NCI-H1417 treated with DMSO at 0.1 percent for 48 hours (cell line): ENCODE measurements at places on chromosomes 4 and X.

DNA sequence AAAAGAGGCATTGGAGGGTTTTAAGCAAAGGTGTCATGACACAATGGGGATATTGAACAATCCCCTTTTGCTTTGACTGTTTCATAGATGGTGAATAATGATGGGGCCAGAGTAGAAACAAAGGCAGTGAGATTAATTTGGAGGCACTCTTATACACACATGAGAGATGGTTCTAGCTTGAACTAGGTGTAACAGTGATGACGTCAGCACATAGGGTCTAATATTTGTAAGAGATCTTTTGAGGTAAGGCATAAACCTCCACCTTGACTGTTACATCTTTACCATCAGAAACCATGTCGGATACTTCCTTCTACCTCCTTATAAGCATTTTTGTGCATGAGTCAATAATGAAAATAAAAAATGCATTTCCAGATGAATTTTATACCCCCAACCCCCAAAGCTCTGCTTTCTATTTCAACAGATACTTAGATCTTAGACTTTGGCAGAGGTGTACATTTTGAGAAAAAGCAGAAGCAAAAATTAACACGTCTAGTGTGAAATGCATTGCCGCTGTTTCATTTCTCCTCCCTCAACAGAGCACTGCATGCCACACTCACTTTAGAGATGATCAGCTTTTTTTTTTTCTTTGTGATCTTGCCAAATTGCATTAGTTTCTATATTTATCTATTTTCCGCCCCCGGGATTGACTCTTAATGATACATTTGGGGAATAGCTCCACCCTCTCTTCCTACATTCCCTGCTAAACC lies 87.2 kb downstream of the HS3ST1 start:
- DNase-seq = no peak

GRCh38 chrX:15864629-15865028 lies 10.0 kb upstream of the AP1S2 start:
- no peak for DNase-seq

DNA sequence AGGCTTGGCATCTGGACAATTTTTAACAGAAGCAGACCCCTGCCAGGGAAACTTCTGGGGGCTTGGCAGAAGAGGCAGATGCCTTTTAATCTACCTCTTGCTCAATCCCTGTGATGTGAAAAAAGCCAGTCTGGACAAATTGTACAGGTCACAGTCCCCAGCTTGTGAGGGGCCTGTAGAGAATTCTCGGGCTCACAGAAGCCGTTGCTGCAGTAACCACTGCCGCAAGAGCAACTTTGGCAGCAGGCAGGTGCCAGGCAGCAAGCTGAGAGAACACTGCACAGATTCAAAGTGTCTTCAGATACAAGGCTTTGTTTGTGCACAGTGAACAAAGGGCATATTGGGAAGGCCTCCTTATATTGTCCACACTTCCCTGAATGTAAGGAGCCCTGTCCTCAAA lies 11.7 kb downstream of the GPKOW start:
- no peak for DNase-seq

GRCh38 chrX:130418740-130419139 lies 17.0 kb downstream of the RBMX2 start:
- no peak for DNase-seq

DNA sequence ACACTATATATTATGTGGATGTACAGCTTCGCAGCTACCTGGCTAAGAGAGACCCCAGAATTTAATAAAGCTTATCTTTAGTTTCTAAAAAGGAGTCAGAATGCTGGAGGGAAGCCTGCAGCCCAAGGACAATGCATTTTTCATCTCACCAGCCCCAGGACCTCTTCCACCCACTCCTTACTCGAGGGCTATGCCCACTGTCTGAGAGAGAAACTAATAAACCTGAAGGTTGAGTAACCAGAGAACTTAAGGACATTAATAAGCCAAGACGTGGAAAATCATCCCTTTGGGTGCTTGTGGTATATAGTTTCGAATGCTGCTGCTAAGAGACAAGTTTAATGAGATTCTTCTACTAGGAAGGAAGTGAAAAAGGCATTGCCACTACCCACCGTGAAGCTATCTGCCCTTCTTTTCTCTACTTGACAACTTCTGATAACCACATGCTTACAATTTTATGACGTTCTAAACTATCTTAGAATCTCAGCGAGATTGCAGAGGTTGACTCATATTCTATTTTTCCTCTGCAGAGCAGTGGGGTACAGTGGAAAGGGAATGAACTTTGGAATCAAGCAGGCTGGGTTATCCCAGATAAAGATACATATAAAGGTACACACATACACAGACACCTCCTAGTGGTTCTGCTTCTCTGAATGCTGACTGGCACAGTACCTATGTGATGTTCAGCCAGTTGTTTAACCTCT lies 3.3 kb downstream of the RELL1 start:
- no peak for DNase-seq

GRCh38 chr4:114613560-114613959 lies 15.0 kb downstream of the UGT8 start:
- no peak for DNase-seq

GRCh38 chrX:83658731-83659130 lies 150.6 kb downstream of the POU3F4 start:
- DNase-seq = no peak

DNA sequence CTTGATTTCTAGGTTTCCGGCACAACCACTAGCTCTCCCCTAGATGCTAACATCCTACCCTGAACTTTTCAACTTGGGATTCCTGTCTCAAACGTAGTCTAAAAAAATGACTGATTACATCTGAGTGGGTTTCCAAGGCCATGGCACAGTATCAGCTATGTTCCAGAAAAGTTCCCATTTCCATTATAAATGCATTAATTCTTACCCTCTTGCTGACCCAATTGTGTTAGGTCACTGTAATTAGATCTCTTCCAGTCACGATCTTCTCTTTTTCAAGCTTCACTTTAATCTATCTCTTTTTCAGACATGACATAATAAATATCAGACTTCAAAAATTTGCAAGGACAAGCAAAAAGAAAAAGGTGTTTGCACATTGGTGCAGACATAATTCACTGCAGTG lies 50.6 kb upstream of the PDE5A start:
- no peak for DNase-seq

DNA sequence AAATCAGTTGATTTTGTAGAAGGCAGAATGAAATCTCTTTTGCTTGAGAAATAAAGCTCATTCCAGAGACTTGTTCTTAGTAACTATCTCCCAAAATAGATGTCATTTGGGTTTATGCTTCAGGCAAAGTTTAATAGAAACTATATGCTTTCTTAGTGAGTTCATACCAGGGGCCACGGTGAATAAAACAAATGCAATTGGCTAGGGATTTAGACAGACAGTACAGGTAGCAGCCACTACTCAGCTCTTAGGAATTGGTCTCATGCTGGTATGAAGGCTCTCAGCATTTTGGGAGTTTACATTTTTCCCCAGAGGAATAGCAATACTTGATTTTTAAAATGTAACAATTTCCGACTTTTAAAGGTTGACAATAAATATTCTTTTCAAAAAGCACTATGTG lies 27.0 kb downstream of the GYPA start:
- no peak for DNase-seq

GRCh38 chr4:36775544-36775943 lies 469.0 kb upstream of the NWD2 start:
- DNase-seq = no peak

DNA sequence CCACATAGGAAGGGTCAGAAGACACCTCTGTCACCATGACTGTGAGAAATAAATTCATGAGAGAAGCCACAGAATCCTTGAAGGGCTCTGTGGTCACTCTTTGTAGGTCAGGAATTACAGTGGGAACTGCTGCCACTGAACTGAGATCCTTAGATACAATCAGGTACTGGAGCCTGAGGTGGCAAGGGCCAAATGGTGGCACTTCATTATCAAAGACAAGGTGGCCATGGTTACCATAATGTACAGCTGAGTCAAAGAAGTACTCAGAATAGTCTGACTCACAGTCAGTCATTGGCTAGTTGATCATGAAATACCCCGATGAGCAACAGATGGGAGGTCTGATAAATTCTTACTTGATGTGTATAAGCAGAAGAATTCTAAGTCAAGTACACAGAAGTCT lies 131.9 kb downstream of the RTL3 start:
- no peak for DNase-seq

- no peak for DNase-seq
These were observed 13.1 kb upstream of the EOLA1 start for GRCh38 chrX:149527705-149528104.

DNA sequence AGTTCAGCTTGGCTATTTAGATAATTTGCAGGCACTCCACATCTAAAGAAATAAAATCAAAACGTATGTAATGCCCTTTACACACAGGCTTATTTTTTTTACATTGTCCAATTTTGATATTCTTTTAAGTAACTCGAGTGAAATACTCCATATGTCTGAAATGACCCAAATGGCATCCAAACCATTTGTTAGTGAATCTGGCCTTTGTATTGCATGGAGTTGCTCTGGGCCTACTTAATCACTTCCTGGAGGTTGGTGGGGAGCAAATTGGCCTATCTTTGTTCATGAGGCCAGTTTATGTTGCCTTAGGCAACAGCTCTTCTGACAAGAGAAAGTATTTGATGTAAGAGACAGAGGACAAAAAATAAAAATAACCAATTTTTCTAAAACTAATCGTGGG lies 47.6 kb upstream of the TMEM131L start:
- no peak for DNase-seq

DNA sequence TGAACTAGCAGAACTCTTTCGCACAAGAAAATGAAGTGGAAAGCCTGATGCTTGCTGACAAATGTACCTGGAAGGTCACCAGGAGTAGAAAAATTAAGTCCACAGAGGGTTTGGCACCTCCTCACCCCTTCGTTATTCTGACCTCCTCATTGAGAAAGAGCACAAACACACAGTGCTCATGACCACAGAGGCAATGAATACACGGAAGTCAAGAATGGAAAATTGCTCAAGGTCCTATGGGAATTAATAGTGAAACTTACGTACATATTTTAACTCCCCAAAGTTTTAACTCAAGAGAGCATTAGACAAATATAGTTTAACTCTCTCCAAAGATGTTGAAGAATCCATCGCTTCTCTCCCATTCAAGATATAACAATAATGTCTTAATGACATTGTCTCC lies 83.6 kb upstream of the CAMK2D start:
- no peak for DNase-seq

GRCh38 chr4:7287918-7288280 lies 95.6 kb downstream of the SORCS2 start:
- DNase-seq = no peak

GRCh38 chr4:75678473-75678872 lies 5.3 kb upstream of the G3BP2 start:
- DNase-seq = no peak

- no peak for DNase-seq
These were observed 722 bp upstream of the PNCK start for GRCh38 chrX:153674219-153674851.

DNA sequence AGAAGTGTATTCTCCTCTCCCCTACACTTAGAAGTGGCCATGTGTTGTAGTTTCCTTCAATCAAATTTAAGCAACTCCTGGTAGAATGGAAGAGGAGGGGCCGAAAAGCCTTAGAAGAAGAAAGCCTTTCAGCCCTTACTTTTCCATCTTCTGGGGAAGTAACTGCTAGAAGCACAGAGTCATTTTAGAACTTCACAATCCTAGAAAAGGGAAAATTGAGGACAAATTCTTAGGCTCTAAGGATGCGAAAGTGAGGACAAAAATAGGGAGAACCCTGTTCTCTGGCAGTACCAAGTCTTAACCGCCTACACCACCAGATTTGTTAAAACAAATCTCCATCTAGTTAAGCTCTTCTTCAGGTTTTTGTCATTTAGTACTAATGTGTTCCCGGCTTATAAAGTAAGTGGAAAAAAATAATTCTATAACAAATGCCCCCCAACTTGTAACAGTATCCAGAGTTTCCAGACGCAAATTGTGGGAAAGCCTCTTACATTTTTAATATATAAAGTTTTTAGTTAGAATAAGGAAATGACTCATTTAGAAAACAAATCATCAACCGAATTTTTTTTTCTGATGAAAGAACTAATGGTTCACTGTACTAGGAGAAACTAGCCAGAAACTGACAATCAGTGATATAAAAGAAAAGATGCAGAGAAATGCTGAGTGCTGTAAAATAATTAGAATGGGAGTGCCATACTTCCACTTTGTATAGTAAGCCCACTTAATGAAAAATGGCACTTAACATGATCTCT lies 76.0 kb downstream of the ARAP2 start:
- no peak for DNase-seq

- no peak for DNase-seq
These were observed 607 bp upstream of the DKC1 start for GRCh38 chrX:154761977-154762536.

DNA sequence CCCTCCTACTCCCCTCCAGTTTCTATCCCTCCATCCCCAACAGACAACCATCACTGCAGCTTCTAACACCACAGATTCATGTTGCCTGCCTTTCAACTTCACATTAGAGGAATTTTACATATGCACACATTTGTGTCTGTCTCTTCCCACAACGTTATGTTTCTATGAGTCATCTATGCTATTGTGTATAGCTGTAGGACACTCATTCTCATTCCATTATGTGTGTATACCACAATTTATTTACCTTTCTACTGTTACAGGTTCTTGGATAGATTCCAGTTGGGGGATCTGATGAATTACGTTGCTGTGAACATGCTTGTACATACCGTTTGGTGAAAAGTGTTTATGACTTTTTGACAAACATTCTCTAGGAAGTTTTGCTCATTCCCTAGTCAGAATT lies 58.8 kb upstream of the TRPC3 start:
- DNase-seq = no peak

GRCh38 chrX:66054978-66055377 lies 15.1 kb upstream of the VSIG4 start:
- no peak for DNase-seq

- no peak for DNase-seq
These were observed 15.2 kb upstream of the PHOX2B start for GRCh38 chr4:41763729-41764128.

- DNase-seq = no peak
These were observed 525.5 kb upstream of the ZFP42 start for GRCh38 chr4:187470061-187470460.

DNA sequence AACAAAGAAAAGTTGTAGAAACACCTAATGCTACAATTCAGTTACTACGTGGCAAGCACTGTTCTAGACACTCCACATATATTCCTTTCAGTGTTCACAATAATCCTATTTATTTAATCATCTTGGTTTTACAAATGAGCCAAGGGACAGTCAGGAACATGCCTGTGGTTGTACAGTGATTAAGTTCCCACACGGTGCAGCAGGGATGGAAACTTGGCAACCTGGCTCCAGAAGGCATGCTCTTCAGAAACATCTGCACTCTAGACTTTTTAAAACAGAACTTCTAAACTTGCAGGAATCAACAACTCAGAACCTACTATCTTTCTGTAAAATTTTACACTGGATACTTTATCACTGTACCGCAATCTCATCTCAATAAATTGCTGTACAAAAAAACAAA lies 32.1 kb downstream of the TAPT1 start:
- DNase-seq = no peak

DNA sequence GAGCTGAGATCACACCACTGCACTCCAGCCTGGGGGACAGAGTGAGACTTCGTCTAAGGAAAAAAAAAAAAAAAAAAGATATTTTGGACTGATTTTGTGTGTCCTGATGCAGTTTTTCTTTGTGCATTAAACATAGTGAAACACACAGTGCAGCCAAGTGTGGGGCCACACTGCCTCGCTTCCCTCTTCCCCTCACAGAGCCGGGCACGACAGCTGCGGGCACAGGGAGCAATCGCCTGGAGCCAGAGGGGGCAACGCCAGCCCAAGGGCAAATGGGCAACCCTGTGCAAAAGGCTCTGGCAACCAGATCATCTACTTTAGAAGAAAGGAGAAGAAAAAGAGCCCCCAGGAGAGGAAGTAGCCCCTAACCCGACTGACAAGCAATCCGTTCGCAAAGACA lies 13.5 kb upstream of the CCNQ start:
- no peak for DNase-seq
